ENCODE measurements at places on chromosomes 5 and 9.
A peak's percentile ranks its signal among the peaks of the same experiment; 100 is the strongest.

GRCh38 chr5:26193626-26194025 is 844.8 kb downstream of the CDH9 start:
- DNase-seq: no peak

DNA sequence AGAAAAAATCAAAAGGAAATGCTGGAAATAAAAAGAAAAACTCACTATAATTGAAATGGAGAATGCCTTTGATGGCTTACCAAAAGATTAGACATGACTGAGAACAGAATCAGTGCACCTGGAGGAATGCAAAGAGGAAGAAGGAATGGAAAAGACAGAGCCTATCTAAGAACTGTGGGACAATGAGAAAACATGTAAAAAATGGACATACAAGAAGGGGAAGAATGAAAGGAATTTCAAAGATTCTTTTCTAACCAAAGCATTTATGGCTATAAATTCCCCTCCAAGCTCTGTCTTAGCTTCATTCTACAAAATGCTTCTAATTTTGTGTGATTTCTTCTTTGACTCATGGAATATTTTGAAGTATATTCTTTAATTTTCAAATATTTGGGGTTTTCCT is 47.5 kb upstream of the CLK4 start:
- no peak for DNase-seq

GRCh38 chr9:10704720-10705119 is 91.9 kb upstream of the PTPRD start:
- no peak for DNase-seq

DNA sequence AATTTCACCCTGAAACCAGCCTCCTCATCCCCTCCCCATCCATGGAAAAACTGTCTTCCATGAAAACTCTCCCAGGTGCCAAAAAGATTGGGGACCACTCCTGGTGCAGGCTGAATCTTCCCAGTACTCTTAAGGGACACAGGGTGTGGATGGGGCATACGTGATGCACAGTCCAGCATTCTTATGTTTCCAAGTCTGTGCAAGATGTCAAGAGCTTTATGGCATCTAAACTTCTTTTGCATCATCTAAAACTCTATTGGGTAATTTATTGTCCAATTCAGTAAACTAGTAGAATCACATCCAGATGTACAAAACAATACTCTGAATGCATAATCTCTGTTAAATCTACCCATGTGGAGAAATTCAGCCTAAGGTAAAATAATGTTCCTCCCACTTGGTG is 9.3 kb upstream of the FGD3 start:
- DNase-seq: no peak

- no peak for DNase-seq
Observed at GRCh38 chr5:20678386-20678785, 690.4 kb upstream of the CDH18 start.

DNA sequence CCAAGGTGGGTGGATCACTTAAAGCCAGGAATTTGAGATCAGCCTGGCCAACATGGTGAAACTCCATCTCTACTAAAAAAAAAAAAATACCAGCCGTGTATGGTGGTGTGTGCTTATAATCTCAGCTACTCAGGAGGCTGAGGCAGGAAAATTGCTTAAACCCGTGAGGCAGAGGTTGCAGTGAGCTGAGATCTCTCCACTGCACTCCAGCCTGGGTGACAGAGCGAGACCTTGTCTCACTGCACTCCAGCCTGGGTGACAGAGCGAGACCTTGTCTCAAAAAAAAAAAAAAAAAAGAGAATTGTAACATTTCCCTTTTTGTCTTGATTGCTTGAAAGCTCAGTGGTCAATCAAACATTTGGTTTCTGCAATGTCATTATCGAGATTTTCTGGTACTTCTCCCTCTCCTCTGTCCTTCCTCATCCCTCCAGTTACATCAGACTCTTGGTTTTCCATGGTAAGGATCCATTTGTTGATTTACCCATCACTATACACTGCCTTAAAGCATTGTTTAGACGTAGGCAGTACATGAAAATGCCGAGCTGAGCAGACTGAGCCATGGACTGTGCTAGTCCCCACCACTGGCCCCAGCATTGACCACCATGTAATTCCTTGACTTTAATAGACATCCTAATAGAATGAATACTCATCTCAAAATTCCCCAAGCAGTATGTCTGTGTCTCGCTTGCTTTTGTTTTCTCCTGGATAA is 11.5 kb upstream of the AIF1L start:
- no peak for DNase-seq

GRCh38 chr5:142316051-142316450 is 8.8 kb downstream of the SPRY4 start:
- no peak for DNase-seq

DNA sequence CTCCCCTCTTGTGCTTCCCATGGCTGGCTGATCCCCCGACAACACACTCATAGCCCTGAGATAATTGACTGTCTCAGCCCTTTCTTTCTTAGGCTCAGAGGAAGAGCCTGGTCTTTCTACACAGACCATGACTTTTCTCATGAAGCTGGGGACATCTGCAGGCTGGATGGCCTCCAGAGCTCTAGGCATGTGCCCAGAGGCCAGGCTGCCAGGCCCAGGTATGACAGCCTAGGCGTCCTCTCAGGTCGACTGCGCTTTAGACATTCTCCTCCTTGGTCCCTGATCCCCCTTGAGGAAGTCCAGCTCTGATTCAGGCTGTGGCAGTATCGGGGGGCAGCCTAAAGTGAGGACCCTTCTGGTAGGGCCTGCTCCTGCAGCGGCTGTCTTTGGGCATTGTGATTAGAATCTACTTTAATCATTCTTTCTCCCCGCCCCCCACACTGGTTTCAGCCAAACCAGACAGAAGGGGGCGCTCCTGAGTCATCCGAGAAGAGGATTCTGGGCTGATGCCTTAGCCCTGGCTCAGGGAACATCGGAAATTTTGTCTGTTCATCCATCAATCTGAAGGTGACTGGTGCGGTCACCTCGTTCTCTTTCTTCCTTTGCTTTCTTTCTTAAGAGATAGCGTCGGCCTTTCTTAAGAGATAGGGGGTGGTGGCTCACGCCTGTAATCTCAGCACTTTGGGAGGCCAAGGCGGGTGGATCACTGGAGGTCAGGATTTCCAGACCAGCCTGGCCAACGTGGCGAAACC is 66.5 kb upstream of the HSPA9 start:
- peak; percentile 62 for DNase-seq

- DNase-seq: peak; percentile 85
Observed at GRCh38 chr9:99823681-99824377, 2.1 kb downstream of the NR4A3 start.

- peak; percentile 47 for DNase-seq
Observed at GRCh38 chr5:56610093-56610698, 205.2 kb upstream of the MAP3K1 start.

- DNase-seq: no peak
Observed at GRCh38 chr5:52748590-52748989, 39.1 kb upstream of the ITGA1 start.

- no peak for DNase-seq
Observed at GRCh38 chr9:98374385-98375051, 119.1 kb upstream of the TBC1D2 start.
